ENCODE measurements at places on chromosomes 1 and 21. TPM values are rescaled to one million over a fixed set of nuclear protein-coding genes. Genes with fewer than 3 reads are reported as not detected.

GRCh38 chr1:218865591-218865990, 308.1 kb upstream of the LYPLAL1 start:
- DNase-seq, result no peak

DNA sequence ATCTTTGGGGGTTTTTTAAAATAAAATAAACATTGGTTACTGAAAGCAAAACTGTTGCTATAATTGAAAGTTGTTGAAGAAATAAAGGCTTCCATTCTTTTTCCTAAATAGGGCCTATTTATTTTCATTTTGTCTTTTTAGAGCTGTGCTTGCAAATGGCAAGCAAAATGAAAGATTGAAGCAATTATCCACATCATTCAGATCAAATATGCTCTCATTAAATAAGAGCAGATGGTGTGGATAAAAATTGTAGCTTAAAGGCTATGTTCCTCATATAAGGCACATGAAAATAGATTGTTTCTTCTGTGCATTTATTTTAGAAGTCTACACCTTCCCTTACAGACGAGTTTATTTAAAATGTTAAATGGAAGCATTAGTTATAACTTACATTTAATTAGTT, 1317.7 kb downstream of the MRPL39 start:
- no peak for DNase-seq

- no peak for DNase-seq
Measured at GRCh38 chr1:145994391-145995120, 1.8 kb downstream of the TXNIP start.

Gene NID1
- total RNA-seq, result 158 TPM

DNA sequence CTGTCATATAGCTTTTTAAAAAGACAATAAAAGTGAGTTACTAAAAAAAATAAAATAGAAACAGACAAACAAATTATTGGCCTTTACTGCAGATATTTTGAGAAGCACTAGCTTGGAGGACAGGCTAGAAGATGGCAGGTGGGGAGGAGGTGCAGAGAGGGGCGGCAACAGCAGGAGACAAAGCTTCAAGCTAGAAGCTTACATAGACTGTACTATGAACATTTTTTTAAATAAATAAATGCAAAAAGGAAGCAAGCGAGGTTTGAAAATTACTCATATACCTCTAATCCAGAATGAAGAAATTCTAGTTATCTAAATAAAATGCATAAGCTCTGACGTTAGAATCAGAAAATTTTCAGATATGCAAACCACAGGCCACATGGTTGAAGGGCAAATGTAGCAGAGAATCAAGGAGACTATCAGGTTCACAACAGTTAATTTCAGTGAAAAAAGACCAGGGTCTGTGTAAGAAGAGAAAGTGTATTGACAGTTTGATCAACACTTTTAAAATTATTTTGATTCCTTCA, 54.9 kb downstream of the NRIP1 start:
- no peak for DNase-seq

DNA sequence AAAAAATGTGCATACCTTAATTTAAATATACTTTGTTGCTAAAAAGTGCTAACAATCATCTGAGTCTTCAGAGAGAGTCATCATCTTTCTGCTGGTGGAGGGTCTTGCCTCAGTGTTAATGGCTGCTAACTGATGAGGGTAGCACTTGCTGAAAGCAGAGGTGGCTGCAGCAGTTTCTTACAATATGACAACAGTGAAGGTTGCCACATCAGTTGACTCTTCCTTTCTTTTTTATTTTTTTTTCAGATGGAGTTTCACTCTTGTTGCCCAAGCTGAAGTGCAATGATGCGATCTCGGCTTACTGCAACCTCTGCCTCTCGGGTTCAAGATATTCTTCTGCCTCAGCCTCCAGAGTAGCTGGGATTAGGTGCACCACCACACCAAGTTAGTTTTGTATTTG, 2.6 kb upstream of the CFAP45 start:
- DNase-seq, result no peak

DNA sequence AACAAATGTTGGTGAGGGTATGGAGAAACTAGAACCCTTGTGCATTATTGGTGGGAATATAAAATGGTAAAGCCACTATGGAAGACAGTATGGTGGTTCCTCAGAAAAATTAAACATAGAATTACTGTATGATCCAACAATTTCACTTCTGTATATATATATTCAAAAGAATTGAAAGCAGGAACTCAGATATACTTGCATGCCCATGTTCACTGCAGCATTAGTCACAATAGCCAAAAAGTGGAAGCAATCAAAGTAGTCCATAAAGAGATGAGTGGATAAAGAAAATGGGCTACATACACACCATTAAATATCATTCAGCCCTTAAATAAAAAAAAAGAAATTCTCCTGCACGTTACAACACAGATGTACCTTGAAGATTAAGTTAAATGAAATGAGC, 34.1 kb downstream of the ABL2 start:
- DNase-seq, result no peak

DNA sequence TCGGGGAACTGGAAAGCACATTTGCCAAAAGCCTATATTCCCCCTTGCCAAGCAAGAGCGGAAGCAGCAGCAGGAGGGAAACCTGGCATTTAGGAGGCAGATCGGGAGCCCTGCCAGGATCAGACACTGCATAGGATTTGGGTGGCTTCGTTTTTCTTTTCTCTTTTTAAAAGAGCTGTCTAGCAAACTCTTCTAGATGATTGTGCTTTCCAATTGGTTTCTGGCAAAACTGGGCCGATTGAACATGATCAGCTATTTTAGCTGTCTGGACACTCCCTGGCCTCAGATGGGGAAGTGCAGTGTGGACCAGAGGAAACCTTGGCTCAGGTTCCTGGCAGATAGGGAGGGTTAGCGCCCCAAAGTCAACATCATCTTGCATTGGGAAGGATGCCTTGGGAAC, 414.0 kb upstream of the KAZN start:
- DNase-seq, result peak; percentile 61

- no peak for DNase-seq
Measured at GRCh38 chr1:26747048-26747447, 40.7 kb upstream of the PIGV start.

GRCh38 chr1:21278208-21278859, 11.9 kb downstream of the ECE1 start:
- no peak for DNase-seq

Gene GNG12
- 68.1 TPM for total RNA-seq

Gene GABRD
- 0.82 TPM for total RNA-seq

DNA sequence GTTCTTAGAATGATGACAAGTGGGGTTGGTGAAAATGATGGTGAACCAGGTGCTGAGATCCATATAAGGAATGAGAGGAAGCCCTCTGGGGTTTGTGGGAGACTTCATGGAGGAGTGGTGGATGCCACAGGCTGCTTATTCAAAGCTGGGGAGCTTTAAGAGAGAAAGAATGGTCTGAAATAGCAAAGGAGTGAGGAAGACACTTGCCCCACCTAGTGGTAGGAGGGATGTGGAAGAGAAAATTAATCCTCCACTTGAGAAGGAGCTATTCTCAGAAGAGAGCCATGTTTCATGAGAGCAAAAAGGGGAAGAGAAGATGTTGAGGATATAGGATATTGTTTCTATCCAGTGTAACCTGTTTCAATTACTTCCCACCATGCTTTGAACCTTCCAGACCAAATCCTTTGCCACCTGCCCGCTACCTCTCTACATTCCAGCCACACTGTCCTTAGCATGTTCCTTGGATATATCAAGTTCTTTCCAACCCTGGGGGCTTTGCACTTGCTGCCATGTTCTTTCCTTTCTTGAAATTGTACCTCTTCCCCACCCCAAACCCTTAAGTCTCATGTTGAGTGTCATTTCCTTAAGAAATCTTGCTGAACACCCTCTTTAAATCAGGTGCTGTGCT, 19.6 kb upstream of the ZNF648 start:
- DNase-seq, result peak; percentile 65

DNA sequence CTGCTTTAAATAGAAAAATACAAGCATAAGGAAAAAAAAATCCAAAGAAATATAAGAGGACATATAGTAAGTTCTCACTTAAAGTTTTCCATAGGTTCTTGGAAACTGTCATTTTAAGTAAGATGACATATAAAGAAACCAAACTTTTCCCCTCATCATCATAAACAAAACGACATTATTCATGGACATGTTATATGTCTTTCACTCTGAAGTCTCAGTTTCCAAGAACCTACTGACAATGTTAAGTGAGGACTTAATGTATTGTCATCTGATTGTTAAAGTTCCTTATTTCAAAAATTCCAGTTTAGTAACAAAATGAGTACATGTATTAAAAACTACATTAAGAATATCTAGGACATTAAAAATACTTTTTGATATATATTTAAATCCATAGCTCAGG, 69.6 kb upstream of the GFI1 start:
- DNase-seq, result no peak

GRCh38 chr1:41528106-41528505, 43.6 kb upstream of the EDN2 start:
- DNase-seq, result no peak

DNA sequence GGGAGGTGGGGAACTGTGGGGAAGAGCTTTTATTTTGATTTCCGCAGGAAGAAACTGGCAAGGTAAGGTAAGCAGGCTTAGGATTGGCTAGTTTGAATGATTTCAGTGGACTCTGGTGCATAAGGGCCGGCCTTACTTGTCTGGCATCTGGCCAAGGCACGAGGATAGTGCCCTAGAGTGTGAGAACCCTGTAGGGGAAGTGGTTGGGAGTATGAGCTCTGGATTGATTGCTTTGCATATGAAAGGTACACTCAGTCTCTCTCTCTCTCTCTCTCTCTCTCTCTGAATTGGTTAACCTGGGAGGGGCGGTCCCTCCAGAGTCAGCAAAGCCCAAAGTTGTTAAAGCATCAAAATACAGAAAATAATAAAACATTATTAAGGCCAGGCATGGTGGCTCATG, 463.0 kb downstream of the SIPA1L2 start:
- no peak for DNase-seq

Gene COL6A1
- total RNA-seq, result 533 TPM

- no peak for DNase-seq
Measured at GRCh38 chr1:220817907-220818306, 31.2 kb downstream of the MTARC1 start.

DNA sequence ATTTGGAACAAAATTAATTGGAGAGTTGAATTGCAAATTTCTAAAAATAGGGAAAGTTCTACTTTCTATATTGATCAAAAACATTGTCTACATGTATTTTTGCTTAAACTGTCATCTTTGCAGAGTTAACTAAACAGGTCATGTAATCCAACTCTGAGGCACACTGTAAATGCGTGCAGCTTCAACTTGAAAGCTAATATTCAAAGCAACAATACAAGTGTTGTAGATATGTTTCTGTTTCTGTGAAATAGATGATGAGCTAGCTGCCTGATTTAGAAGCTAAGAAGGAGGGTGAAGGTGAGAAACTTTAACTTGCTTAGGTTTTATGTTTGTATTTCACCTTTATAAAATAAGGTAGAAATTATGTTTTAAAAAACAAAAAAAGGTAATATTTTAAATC, 77.2 kb downstream of the IVNS1ABP start:
- DNase-seq, result no peak

DNA sequence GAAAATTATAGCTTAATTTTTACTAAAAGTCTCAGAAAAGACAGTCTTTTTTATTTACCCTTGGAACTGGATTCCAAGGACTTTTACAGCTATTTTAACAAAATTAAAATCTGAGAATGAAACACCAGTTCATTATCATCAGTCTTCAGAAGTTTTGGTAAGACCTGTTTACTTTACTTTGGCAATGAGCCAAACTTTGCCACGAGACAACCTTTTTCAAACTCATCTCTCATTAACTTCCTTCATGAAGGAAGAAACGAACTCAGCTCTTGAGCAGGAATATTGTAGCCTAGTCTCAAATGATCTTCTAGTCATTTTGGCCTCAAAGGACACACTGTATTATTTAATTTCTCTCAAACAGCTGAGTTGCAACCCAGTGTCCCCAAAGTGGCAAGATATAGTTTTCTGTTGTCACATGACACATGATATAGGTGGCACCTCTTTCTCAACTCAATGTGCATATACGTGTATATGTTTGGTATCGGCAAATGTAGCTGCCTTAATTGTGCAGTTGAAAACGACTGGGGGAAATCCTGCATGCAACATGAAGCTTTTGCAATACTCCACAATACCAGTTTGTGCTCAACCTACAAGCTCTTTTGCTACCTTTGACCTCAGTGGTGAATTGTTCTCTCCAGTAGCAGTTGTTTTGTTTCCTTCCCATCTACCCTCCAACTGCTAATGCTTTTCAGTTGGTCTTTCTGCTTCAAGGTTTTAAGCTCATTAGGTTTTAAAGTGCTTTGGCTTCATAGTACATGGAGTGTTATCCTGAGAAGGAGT, 8.4 kb upstream of the GNG4 start:
- DNase-seq, result no peak

DNA sequence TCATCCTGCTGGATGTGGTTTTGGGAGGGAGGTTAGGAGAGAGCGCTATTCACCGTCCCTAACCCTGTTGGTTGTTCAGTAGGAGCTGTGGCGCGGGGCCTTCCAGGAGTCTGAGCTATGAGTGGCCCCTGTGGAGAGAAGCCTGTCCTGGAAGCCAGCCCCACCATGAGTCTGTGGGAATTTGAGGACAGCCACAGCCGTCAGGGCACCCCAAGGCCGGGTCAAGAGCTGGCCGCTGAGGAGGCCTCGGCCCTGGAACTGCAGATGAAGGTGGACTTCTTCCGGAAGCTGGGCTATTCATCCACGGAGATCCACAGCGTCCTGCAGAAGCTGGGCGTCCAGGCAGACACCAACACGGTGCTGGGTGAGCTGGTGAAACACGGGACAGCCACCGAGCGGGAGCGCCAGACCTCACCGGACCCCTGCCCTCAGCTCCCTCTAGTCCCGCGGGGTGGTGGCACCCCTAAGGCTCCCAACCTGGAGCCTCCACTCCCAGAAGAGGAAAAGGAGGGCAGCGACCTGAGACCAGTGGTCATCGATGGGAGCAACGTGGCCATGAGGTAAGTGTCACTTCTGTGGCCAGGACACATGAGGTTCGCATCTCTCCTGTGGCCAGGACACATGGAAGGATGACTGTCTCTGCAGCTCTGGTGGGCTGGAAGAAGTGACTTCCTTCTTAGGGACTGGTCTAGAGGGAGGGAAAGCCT, 1.2 kb downstream of the ZC3H12A start:
- DNase-seq, result no peak

- DNase-seq, result no peak
Measured at GRCh38 chr1:225812488-225813213, 2.7 kb downstream of the EPHX1 start.

GRCh38 chr1:24284156-24284471, 35.0 kb upstream of the GRHL3 start:
- no peak for DNase-seq

DNA sequence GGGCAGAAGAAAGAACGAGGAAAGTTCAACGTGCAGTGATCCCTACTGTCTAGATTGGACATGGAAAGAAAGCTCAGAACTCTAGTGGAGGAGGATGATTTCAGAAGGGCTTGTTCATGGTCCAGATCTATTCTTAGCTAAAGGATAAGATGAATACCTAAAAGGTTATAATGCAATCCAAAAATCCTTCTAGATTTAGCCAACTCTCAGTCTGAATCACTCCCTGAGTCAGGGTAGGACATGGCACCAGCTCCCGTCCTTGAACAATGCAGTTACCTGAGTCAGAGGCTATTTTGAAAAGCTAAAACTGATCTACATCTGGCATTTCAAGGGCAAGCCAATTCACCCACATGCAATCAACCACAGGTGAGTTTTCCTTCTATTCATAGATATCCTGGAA, 38.8 kb upstream of the HIVEP3 start:
- no peak for DNase-seq

GRCh38 chr1:242477944-242478343, 46.6 kb downstream of the PLD5 start:
- DNase-seq, result peak; percentile 14

Gene RORC
- 13.7 TPM for total RNA-seq
